ENCODE measurements at places on chromosomes 16 and 17.
A peak's percentile ranks its signal among the peaks of the same experiment; 100 is the strongest.

- no peak for DNase-seq
Observed at GRCh38 chr16:89199241-89200123, 855 bp downstream of the SLC22A31 start.

DNA sequence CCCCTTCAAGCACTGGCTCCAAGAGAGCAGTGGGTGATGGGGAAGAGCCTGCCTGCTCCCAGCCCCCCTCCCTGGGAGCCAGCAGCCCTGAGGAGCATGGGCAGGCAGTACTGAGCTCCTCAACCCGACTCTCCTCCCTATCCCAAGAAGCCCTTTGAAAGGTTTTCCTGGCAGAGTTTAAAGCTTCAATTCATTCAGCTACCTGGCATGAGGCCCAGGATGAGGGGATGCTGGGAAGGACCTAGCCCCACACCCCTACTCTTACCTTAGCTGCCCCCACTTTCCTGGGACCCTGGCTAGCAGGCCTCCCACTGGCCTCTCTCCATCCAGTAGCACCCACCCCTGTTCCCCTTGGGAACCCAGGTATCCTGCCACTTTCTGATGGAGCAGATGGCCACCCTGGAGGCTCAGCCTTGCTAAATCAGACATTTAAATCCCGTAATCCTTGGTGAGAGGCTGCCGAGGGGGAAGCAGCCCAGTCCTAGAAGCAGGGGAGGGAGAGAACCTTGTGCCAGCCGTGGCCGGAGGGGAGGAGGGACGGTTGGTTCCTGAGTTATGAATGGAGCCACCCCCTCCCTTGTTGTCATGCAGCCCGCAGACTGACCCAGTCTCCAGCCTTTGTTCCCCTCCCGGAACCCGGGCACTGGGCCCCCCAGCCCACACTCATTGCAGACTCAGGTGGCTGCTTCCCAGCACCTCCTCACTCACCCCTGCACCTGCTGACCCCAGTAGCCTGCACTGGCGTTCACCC, 17.1 kb downstream of the ATP1B2 start:
- no peak for DNase-seq

DNA sequence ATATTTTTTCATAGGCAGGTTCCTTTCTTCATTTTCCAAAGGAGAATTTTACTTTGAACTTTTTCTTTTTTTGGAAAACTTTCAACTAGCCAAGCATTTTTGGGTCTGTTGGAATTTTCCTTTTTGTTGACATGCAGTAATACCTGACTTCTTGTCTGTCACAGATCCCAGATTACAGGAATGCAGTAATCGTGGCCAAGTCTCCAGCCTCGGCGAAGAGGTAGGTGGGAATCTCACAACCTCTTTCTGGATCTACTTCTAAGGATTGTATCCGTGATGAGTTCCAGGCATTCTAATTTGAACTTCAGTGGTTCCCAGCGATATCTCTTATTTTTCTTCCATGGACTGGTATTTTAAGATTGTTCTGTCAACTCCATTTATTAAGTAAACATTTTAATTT, 31.7 kb downstream of the PRPSAP2 start:
- DNase-seq, result no peak

GRCh38 chr16:58488531-58488930, 11.4 kb upstream of the NDRG4 start:
- no peak for DNase-seq

- DNase-seq, result no peak
Observed at GRCh38 chr16:50083996-50084395, 18.2 kb downstream of the HEATR3 start.

DNA sequence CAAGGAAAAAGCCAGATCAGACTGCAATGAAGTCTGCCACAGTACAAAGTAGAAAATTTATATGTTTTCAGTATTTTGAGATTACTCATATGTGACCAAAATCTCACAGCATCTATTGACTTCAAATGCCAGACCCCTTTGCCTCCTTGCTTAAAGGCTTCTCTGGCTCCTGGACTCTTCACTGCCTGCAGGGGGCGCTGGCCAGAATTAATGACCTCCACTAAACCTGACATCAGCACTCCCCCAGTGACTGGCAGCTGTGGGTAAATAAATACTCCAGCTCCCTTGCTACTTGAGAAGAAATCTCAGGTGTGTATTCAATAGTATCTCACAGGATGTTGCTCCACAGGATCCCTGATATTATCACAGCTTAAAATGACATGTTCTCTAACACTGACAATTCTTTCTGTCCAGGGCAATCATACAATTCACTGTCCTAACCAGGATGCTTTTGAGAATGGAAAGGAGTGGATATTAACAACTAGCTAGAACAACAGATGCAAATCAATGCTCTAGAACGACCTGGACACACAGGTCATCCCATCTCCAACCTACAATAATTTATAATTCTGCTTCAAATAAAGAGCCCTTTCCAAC, 4.0 kb downstream of the BECN1 start:
- DNase-seq, result peak; percentile 75

- peak; percentile 96 for DNase-seq
Observed at GRCh38 chr16:47016700-47017133, 43.2 kb upstream of the DNAJA2 start.
